ENCODE measurements at places on chromosomes 2 and 18.

DNA sequence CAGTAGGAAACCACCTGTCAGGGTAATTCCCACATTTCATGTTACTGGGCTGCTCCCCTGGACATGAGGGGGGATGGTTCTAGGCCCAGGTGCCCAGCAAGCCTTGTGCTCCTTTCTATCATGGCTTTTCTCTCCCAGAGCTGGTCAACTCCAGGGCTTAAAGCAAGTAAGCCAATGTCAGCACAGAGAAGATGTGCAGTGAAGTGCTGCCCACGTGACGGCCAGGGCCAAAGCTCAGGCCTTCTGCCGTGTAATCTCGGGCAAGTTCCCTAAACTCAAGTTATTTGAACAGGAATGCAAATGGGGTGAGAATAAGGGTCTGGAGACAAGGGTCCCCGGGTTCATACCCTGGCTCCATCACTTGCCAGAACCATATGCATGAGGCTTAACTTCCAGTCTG, 16.5 kb downstream of the SFXN5 start:
- no peak for DNase-seq

DNA sequence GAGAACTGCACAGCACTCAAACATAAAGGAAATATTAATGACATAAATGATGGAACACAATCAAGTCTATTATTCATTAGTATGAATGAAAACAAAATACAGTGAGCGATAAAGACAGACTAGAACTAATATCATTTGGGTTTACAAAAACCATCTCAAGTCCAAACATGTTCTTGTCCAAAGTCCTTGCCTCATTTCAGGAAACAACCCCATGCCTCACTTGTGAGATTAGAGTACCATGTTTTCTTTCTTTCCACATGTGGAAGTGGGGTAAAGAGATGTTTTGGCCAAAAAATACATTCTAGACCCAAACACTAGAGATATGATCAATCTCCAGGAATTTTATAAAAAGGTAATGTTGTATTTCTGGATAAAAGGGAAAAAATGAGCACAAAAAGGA, 53.3 kb upstream of the NFE2L2 start:
- DNase-seq, result no peak

DNA sequence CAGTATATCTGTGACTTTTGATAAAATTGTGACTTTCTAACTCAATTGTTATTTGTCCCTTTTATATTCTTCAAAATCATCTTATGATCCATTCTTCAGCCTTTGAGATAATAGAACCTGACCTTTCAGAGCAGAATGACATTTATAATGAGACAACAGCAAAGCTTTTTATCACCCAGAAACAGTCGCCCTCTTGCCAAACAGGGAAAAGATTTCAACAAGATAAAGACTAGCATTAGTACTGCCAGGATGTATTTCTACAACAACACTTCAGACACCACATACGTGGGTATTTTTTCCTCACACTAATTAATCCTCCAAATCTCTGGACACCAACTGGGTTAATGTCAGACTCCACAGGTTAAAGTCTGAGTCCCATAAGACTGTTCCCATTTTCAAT, 249.0 kb downstream of the ZNF804A start:
- DNase-seq, result no peak

DNA sequence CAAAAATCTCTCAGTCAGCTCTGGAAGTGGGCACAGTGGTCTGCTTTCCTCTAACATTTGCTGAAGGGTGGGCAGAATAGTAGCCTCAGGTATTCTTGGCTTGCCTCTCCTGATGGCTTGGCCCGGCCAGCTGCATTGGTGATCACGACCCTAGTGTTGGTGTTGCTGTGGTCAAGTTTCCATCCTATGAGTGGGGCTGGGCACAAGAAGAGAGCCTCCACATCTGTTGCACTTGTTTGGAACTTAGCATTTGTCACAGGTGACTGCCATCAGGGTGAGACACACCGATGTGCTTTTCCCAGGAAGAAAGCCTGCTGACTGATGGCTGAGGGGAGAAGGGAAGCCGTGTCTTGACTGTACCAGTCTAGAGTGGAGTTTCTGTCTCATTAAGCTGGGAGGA, 33.1 kb upstream of the SNORC start:
- DNase-seq, result no peak

DNA sequence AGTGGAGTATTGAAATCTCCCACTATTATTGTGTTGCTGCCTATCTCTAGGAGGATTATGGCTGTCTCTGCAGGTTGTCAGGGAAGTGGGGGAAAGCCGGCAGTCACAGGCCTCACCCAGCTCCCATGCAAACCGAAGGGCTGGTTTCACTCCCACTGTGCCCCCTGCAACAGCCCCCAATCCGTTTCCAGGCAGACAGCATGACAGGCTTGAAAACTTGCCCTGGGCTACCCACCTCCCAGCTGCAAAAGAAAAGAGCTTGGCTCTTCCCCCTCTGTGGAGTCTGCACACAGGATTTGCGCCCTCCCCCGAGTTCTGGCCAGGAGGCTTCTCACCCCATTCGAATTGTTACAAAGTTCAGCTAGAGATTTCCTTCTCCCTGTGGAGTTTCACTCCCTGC, 87.4 kb upstream of the MSTN start:
- no peak for DNase-seq

DNA sequence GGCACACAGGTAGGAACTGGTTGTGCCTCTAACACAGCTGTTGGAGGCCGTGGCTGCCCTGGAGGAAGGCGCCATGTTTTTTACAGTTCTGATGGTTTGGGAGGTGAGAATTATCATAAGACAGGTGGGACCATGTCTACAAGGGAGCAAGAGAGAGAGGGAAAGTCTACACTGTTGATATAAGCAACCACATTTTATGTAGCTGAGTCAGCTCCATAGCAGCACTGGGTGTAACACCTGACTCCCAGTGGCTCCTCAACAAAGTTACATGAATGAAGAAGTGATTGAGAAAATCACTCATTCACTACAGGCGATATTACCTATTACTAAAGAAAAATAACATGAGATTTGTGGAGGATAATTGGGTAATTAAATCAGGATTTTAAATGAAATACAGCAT, 41.3 kb upstream of the ACAA2 start:
- no peak for DNase-seq

DNA sequence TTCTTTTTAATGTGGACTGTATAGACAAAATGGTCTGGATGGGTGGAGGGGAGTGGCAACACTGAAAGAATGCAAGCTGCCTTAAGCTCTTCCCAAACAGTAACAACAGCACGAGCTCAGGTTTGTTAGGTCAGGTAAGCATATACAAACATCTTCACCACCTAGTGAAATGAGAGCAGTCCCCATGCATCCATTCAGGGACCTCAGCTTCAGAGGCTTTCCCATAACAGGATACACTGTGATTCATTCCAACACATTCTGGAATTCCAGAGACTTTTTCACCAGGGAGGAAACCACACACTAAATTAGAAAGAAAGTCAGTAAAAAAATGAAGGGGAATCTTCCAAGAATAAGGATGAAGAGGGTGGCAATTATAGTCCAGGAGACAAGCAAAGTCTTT, 50.4 kb upstream of the BZW1 start:
- no peak for DNase-seq

GRCh38 chr2:145016711-145017110, 496.8 kb upstream of the ZEB2 start:
- DNase-seq, result no peak

- DNase-seq, result peak; percentile 55
Measured at GRCh38 chr2:85924522-85924921, 35.7 kb upstream of the ST3GAL5 start.

Data from NCI-H226 (cell line).